Head of caudate nucleus (tissue), 42 donors: ENCODE measurements at places on chromosomes 1 and 21.

GRCh38 chr1:30883389-30884172 lies 25.0 kb downstream of the SDC3 start:
- DNase-seq, result peak; percentile 68

- no peak for DNase-seq
These were observed 20.6 kb downstream of the STXBP3 start for GRCh38 chr1:108767115-108767514.

DNA sequence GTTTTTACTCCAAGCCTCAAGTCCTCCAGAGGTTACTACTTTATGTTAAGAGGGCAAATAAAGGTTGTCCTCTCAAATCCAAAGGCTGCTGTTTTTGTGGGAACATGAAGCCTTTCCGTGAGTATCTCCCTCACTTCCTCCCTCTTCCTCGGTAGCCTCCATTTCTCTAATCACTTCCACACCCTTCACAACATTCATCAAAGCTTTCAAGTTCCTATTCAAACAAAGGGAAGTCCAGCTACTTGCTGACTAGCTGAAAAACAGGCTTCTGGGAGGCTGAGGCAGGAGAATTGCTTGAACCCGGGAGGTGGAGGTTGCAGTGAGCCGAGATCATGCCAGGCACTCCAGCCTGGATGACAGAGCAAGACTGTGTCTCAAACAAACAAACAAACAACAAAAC lies 6.6 kb upstream of the CD48 start:
- no peak for DNase-seq

DNA sequence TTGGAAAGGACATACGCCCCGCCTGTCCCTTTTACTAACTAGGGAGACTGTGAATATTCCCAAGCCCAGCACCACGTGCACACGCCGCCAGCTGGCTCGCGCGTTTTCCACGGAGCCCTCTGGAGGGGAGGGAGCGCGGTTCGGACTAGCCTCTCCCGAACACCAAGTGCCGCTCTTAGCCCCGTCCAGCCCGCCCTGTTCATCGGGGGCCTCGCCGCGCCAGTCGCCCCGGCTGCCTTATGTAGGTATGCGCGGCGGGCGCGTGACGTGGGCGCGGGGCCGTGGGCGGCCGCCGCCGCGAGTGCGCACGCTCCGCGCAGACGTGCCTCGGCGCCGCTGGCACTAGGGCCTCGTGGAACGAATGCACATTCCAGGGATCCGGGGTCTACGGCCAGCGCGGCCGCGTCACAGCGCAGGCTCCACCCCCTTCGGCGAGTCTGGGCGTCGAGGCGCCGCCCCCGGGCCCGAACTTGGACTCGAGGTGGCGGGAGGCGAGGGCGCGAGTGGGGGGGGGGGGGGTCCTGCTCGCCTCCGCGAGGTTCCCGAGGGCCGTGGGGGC lies 767 bp upstream of the IRF2BP2 start:
- DNase-seq, result peak; percentile 95

DNA sequence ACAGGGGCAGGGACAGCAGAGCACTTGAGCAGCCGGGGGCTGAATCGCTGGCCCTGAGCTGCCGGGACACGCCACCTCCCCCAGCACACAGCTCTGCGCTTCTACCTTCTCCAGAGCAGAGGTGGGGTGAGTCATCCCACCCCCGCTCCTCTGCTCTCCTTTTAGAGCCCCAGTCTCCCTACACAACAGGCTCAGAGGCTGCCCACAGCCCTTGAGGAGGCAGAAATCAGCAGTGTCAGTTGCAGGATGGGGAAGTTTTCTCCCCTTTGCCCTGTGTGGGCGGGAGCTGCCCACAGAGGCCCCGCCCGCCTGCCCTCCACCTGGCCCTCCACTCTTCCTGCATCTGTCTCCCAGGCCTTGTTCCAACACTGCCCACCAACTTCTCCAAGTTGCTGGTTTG lies 94.6 kb downstream of the STUM start:
- peak; percentile 72 for DNase-seq

DNA sequence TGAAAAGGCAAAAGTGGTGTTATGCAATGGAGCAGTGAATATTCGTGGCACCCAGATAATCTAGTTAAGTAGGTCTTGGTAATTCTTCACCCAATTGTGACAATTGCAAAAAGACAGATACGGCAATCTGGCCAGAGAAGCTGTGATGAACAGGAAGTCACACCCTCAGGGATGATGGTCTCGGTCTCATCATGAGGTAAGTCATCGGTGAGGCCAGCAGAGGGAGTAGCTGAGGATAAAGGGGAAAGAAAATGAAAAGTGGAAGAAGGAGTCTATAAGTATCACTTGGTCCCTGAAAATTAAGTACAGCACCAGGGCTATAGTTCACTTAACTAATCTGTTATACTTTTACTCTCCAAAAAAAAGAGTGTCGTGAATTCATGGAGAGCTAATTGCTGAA lies 258.8 kb upstream of the NCAM2 start:
- DNase-seq, result no peak

GRCh38 chr21:39313571-39314142 lies at the start of gene BRWD1:
Gene BRWD1, minus strand, starts transcription at chr21:39313632. Its CDS starts 141 bp downstream, at chr21:39313491.
- DNase-seq, result peak; percentile 83

DNA sequence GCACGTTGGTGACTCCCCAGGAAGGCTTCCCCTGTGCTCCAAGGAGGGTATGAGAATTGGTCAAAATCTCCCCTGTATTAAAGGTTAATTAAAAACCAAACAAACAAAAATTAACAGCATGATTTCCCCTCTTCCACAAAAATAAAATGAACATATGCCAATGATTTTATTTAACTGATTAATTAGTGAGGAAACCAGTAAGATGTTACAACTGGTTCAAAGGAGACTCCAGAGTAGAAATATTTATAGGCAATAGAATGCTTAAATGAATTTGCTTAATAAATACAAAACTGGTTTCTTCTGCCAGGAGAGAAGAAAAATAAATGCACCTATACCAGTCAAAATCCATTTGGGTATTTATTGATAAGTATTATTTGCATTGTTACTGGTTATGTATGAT lies 249.5 kb upstream of the DEPDC1 start:
- no peak for DNase-seq

DNA sequence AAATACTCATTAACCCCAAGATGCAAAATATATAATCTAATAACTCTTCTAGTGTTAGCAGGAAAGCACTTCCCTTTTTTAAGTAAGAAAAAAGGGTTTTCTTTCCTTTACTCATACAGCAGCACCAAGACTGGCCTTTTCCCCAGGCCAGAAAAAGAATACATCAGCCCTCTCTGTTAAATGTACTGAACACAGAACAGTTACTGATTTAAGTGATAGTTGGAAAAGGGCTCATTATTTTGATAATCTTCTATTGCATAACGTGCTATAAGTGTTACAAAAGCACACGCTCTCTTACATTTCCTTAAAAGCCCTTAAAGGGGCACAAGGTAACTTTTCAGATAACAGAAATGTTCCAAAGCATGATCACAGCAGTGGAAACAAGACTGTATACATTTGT lies 142.9 kb downstream of the TIAM1 start:
- DNase-seq, result no peak

DNA sequence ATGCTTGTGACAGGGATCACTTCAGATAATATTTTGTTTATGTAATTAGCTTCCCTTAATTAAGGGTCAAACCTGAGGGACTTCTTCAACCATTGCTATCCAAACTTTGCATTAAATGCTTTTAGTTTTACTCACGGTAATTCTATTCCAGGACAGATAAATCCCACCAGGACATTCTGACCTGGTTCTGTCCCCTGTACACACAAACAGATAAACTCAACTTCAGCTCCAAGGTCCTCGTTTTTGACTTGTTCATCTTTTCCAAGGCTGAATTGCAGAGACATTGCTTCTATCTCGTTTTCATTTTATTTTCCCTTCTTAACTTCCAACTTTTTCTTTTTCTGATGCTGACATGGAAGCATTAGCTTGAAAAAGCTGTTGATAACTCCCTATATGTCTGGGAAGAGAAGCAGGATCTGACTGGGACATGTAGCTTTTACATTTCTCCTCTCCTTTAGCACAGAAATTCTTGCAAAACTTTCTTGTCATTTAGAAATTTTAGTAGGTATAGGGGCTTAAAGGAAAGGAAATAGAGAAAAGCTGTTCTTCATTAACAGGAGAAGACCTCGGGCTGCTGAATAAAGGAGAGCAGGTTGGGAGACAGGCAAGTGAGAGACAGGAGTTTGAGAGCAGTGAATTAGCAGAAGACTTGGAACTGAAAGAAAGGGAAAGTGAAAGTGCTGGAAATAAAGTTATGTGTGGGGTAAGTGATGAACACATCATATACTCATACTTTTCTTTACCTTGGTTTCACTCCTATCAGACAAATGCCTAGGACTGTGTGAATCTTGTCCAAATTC lies 231.7 kb upstream of the B3GALT2 start:
- DNase-seq, result no peak

DNA sequence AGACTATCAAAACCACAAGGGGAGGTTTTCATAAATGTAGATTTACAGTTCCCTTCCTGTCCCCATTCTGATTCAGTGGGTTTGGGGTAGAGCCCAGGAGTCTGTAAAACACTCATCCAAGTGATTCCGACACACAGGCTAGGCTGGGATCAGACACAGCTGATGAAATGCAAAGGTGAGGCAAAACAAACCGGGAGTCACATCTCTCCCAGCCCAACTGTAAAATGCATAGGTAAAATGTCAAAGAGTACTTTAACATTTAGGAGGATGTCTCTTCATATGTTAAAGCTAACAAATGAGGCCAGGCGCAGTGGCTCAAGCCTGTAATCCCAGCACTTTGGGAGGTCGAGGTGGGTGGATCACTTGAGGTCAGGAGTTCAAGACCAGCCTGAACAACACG lies 45.0 kb downstream of the ZNF281 start:
- DNase-seq, result no peak

DNA sequence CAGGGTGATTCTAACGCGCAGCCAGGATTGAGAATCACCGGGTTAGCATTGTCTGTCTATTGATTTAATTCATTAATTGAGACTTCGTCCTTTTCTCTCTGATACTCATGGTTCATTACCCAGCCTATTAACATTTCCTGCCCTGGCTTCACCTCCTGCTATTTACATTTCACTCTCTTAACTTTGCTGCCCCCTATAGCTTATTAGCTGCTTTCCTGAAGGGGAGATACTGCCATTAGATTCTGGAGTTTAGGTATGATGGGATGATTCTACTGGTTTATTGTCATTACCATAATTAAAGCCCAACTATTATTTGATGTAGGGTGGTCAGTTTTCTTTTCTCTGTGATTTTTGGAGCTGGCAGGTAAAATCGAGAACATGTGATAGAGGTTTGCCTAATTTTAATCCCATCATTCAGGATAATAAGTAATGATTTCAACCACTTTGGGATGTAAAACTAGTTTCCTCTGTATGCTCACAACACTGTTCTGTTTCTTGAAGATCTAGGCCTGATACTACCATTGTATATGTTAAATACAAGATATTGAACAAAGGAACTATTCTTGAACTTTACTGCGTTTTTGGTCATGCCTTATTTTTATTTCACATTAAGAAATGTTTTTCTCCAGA lies 6.4 kb downstream of the PPP2R5A start:
- DNase-seq, result no peak

- DNase-seq, result no peak
These were observed 306 bp downstream of the ZP4 start for GRCh38 chr1:237890416-237890815.

- DNase-seq, result no peak
These were observed 258.0 kb downstream of the KCTD3 start for GRCh38 chr1:215825056-215825455.

DNA sequence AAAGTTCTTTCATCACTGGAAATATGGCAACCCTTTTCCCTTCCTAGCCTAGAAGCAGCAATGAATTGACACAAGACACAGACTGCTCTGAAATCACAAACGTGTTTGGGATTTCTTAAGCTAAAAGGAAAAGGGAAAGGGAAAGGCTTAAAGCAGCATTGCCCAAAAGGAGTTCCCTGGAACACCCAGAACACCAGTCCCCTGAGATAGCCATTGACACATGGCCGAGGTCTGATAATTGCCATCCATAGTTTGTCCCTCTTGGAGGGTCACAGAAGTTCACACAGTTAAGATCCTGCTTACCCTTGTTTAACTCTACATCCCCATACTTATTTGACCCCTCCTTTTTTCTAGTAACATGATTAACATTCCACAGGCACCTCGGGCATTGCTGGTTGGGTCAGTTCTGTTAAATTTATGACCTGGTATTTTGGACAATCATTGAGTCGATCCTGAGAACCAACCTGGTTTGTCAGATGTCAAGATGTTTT lies 72.9 kb downstream of the ZNF281 start:
- no peak for DNase-seq

- DNase-seq, result no peak
These were observed 112.1 kb downstream of the HIVEP3 start for GRCh38 chr1:41806472-41807155.

DNA sequence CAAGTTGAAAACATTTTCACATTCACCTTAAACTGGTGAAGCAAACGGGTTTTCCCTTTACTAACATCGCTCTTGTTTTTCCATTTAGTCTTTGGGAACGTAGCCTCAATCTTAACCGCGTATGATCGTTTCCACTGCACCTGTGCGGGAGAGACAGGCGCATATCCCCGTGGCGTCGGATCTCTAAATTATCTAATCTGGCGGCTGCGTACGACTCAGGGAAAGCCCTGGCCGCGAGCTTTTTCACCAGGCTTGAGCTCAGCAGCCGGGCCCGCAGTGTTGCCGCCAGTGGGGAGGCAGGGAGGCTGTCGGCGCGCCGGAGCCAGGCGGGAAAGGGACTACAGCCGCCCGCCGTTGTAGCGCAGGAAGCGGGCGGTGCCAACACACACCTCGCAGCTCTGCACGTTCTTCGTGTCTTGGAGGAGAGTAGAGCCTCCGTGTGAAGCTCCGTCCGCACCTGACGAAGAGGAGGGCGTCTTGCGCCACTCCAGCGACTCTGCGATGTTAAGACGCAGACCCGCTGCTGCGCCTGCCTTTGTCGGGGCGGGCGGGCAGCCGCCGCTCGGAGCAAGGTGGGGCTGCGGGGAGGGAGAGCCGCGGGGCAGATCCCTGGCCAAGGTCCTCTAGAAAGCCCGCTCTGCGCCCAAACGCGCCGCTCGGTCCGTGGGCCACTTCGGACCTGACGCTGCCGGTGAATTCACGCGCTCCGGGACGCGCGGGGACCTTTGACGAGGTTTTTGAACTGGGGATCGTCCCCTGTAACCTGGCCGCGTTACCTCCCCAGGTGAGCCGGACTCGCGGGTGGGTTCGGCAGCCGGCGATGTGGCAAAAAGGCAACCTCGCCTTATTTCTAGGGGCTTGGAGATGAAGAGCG lies 18.5 kb upstream of the TBX15 start:
- no peak for DNase-seq

DNA sequence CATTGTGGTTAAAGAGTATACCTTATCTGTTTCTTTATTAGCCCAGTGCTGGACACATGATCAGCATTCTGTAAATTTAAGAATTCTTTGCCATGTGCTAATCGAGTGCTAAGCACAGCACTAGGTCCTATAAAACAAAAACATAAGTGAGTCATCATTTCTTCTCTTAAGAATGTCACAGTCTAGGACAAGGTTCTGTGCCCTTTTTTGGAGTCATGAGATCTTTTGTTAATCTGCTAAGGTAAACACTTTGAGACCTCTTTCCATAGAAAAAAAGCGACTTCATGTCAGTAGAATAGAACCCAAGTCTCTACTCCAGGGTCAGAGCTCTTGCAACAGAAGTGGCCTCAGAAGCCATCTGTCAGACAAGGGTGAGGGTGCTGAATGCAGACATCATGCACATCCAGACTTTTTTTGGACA lies 70.0 kb upstream of the NFIA start:
- no peak for DNase-seq
